ENCODE measurements at places on chromosomes 4 and X. TPM values are rescaled to one million over a fixed set of nuclear protein-coding genes. Genes with fewer than 3 reads are reported as not detected.

GRCh38 chr4:166017804-166018203 is 144.8 kb downstream of the TLL1 start:
- no peak for DNase-seq

ARFIP1 gene
- 30.5 TPM for total RNA-seq

- no peak for DNase-seq
These were observed 1.0 kb downstream of the AADAT start for GRCh38 chr4:170088716-170089115.

- DNase-seq = peak; percentile 24
These were observed 55.2 kb upstream of the HGFAC start for GRCh38 chr4:3386526-3386925.

- DNase-seq = no peak
These were observed 32.2 kb downstream of the IL21 start for GRCh38 chr4:122588453-122589238.

- no peak for DNase-seq
These were observed 175.5 kb upstream of the MAGEB16 start for GRCh38 chrX:35622601-35623000.

DDX53 gene
- total RNA-seq = not detected

P2RY8 gene
- 0.03 TPM for total RNA-seq

GRCh38 chr4:78235800-78236199 is 178.7 kb downstream of the FRAS1 start:
- DNase-seq = no peak

DNA sequence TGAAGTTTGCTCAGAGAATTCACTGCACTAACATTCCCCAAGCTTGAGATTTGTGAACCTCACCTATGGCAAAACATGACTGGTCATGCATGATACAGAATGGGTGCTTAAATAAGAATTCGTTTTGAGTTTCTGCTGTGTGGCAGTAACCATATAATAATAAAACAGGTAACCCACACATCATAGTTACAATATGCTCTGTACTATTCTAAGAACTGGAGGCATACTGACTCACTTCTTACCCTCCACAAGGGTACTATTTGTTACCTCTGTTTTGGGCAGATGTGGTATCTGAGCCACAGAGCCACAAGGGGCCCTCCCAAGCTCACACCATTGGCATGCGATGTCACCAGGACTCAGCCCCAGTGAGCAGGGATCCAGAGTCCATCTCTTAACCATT is 17.6 kb downstream of the SLC2A9 start:
- no peak for DNase-seq

DNA sequence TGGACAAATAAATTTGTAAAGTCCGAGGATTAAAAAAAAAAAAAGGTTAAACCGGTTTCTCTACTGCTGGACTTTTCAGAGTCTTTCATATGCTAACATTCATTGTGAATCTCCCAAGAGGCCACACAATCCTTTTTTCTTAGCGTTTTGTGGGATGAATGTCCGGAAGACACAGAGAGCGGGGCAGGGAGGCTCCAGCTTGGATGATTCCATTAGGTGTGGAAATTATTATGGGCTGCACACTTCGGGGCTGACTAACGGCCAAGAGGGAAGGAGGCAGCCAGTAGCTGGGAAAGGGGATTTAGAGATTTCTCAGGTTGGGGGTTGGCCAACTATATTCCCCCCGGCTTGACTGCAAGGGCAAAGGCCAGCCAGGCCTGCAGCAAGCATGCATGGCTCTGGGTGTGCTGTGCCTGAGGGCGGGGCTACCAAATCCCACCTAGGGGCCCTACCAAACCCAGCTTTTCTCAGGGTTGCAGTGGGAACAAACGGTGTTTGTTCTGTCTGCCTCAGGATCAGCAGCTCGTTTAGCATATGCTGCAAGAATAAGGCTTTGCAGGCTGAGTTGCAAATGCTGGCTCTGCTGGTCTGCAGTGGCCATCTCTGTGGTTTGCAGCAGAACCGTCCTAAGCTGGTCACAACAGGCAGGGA is 28.6 kb downstream of the NYX start:
- peak; percentile 86 for DNase-seq

NLGN4X gene
- total RNA-seq = 58.6 TPM

S100P gene
- not detected for total RNA-seq

GRCh38 chr4:141216002-141216761 is 4.5 kb upstream of the ZNF330 start:
- no peak for DNase-seq

GRCh38 chr4:175280153-175280552 is 362.0 kb downstream of the ADAM29 start:
- DNase-seq = no peak

TRAPPC2 gene
- total RNA-seq = 23.0 TPM

DNA sequence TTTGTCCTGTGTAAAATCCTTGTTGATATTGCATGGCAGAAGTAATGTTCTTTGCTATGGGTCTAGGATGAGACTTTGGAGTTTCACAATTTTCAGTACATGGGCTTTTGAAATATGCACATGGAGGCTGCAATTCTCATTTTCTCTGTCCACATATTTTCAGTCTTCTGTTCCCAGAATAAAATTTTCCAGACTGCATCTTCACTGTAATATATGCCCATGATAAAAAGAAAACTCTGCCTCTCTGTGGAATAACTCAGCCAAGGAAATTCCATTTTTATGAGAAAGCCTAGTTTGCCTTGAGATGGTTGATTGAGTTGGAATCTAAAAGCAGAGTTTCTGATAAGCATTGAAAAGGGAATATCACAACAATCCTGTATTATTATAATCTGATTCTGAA is 601.4 kb upstream of the AADAT start:
- DNase-seq = no peak

Data from H7 (cell line).